Stimulated activated CD8-positive, alpha-beta memory T cell treated with anti-CD3 and anti-CD28 coated beads, Interleukin-4, amount 100 ng/mL, for 4 hours (primary cell): ENCODE measurements at places on chromosomes 2 and 18.

DNA sequence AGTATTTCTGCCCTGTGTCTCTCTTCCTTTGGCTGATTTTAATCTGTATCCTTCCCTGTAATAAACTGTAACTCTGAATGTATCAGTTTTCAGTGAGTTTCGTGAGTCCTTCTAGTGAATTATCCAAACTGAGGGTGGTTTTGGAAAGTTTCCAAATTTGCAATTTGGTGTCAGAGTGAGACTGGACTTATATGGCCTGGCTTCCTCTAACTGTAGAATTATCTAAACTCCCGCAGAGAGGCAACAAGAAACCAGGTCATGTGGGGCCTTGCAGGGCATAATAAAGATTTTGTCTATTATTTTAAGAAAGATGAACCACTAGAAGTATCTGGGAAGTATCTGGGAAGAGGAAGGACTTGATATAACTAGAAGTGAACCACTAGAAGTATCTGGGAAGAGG lies 95.3 kb upstream of the RNF152 start:
- DNase-seq: no peak

DNA sequence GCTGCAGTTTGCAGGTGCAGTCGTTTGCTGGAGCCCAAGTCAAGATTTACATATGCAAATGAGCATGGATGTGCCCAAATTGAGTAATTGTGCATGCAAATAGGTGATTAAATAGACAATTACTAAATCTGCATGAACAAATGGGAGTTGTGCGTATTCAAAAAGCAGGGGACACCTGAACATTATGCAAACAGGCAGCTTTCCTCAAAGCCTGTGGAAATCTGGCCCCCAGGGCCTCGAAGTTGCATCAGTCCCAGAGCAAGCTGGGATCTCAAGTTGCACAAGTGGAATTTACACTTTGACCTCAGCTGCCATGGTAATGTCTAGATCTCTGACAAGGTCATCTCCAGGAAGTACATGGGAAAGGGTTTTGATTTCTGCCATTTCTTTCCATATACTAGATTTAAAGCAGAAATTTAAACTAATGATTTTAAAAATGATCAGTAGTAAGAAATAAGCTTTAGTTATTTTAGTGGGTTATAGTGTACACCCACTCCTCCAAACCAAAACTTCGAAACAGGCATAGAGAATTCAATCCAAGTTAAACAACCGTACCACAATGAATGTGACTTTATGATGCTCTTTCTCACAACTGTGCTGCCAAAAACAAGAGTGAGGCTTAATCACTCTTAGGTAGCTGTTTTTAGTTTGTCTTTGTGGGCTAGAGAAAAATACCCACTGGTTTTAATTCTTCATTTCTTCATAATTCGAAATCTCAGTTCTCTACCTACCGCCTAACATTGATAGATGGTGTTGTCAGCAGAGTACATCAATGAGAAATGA lies 110.7 kb downstream of the RND3 start:
- no peak for DNase-seq

- DNase-seq: no peak
Measured at GRCh38 chr2:196801674-196802261, 2.3 kb upstream of the GTF3C3 start.

DNA sequence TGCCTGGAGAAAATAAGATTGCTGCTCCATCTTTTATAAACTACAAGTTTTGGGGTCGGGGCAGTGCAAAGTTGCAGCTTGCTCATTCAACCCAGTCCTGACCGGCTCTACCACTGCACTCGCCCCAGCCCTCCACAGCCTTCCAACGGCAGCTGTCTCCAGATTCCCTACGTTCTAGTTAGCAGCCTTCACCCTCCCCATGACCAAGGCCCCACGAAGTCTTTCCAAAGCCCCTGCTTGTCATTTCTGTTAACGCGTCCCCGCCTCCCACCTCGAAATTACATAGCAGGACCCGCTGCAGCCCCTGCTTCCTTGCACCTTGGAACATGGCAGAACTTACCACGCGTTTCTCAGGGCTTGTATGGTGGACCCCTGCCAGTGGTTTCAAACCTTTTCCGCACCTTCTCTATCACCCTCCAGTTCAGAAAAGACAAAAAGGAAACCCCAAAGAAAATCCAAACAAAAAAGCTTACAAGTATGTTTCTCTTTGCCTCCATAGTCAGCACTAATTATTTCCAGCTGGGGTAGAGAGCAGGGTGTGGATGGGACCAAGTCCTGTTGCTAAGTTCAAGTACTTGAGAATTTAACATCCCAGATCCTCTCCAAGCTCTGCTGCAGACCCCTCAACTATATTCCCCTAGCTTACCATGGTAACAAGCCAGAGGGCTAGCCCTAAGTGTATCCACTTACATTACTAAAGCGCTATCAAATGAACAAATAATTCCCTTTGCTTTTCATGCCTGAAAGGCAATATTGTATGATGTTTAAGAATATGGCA lies 161.5 kb downstream of the TGIF1 start:
- DNase-seq: no peak

- no peak for DNase-seq
Measured at GRCh38 chr2:50786345-50786744, 245.6 kb downstream of the NRXN1 start.

GRCh38 chr18:59878644-59879043 lies 21.2 kb upstream of the PMAIP1 start:
- DNase-seq: no peak

GRCh38 chr2:64250751-64251423 lies 106.7 kb upstream of the PELI1 start:
- DNase-seq: no peak

DNA sequence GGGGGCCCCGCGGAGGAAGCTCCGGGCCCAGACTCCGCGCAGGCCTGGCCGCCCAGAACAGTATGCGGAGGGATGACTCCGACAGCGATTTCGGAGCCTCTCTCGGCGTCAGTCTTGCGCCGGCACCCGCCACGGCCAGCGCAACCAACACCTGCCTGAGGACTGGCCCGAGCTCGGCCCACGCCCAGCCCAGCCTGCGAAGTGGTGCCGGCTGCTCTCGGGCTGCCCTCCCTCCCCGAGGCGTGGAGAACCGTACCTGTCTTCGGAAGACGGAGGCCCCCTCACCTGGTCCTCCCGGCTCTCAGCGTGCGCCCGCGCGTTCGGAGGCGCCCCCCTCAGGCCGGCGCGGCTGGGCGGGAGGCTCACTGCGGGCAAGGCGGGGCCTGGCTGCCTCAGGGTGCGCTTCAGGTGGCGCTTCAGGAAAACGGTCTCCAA lies at the start of gene M1AP:
M1AP (minus strand) TSS at position 322 of the 435 bp plus-strand sequence. CDS start 8,055 bp downstream, outside the sequence.
- DNase-seq: no peak

- no peak for DNase-seq
Measured at GRCh38 chr2:167861574-167862193, 385.7 kb downstream of the STK39 start.

DNA sequence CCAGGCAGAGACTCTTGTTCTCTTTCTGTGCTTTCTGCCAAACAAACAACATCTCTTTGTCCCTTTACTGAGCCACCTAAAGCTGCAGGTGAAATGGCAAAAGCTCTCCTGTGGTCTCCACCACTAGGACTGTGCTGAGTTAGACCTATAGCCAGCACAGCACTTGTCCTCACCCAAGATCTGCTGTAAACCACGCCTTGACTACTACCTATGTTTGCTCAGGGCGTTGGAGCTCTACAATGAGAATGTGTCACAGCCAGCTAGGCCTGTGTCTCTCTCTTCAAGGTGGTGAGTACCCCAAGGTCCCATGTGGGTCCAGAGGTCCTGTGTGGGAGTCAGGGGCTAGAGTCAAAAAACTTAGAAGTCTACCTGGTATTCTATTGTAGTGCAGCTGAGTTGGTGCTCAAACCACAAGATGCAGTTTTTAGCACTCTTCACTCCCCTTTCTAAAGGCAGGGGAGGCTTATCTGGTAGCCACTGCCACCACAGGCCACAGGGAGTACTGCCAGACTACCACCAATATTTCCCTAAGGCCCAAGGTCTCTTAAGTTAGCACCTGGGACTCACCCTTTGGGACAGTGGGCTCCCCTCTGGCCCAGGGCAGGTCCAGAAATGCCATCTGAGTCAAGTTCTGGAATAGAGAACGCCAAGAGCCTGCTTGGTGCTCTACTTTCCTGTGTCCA lies 96.8 kb upstream of the RPRM start:
- no peak for DNase-seq
